Adrenal gland (tissue), 19 donors: ENCODE measurements at places on chromosomes 4 and X. TPM values are rescaled to one million over a fixed set of nuclear protein-coding genes. Genes with fewer than 3 reads are reported as not detected.
A peak's percentile ranks its signal among the peaks of the same experiment; 100 is the strongest.

DNA sequence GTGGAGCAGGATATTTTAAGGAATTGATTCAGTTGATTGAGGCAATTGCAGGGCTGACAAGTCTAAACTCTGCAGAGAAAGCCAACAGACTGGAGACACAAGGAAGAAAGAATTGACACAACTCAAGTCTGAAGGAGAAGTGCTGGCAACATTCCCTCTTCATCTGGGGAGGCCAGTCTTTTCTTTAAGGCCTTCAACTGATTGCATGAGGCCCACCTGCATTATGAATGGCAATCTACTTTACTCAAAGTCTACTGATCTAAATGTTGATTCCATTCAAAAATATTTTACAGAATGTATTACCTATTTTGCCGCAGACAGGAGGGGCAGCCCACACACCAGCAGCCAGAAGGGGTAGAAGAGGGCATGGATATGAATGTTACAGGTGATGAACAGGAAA lies 425.2 kb downstream of the PCDH10 start:
- no peak overlapping the region for H3K4me3 ChIP-seq
- no peaks in the 10 kb centered on the region for H3K4me1 ChIP-seq
- DNase-seq, result no peak
- H3K27ac ChIP-seq, result no peak overlapping the region
- no peaks in the 10 kb centered on the region for H3K27me3 ChIP-seq
- no peaks in the 10 kb centered on the region for H3K36me3 ChIP-seq

- H3K36me3 ChIP-seq, result no peaks in the 10 kb centered on the region
- H3K4me3 ChIP-seq, result peak overlapping the region; percentile 96
- H3K27me3 ChIP-seq, result peaks cover 8% of the 10 kb centered on the region
Observed at GRCh38 chr4:125313989-125314667, 627 bp upstream of the FAT4 start.

DNA sequence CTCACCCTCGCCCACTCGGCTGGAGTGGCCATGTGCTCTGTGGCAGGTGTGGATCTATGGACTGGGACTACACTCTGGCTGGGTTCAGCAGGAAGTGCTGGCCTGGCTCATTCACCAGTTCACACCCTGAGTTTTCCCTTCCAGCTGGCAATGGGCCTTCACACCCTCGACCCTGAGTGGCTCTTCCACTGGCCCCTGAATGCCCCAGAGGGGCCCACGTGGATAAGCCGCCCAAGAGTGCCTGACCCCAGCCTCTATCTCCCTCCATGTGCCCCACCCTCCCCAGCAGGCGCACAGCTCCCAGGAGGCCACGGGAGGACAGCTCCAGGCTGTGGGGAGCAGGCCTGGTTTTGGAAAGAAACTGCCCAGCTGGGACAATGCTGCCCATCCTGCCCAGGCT lies 234.1 kb downstream of the AFAP1 start:
- no peaks in the 10 kb centered on the region for H3K27me3 ChIP-seq
- H3K36me3 ChIP-seq, result no peaks in the 10 kb centered on the region
- H3K4me1 ChIP-seq, result no peaks in the 10 kb centered on the region
- H3K4me3 ChIP-seq, result no peak overlapping the region
- DNase-seq, result no peak

DNA sequence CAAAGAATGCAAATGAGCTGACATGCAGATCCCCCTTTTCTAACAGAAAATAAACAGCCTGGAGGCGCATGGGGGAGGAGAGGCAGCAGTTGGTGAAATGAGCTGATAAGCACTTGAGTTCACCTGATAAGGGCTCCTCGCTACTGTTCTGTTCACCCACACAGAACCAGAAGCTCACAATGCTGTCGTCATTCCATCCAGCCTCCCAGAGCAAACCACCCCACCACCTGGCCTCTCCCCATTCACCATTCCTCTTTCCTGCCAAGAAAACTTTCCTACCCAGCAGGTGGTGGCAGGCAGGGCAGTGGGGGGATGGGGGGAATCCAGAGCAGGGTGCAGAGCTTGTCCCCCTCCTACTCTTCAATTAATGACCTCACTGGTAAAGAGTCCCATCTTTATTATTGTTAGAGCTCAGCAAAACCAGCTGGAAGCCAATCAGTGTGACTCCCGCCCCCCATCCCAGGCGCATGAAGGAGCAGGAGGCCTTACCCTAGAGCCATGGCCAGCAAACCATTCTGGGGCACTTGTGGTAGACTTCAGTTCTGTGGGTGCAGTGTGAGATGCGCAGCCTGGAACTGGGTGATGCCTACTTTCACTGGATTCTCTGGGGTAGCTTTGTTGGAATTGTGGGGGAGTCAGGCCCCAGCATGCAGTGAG lies 350.3 kb downstream of the ZIC3 start:
- no peak for DNase-seq
- H3K27me3 ChIP-seq, result peaks cover 5% of the 10 kb centered on the region
- no peaks in the 10 kb centered on the region for H3K36me3 ChIP-seq
- H3K4me1 ChIP-seq, result no peaks in the 10 kb centered on the region

DNA sequence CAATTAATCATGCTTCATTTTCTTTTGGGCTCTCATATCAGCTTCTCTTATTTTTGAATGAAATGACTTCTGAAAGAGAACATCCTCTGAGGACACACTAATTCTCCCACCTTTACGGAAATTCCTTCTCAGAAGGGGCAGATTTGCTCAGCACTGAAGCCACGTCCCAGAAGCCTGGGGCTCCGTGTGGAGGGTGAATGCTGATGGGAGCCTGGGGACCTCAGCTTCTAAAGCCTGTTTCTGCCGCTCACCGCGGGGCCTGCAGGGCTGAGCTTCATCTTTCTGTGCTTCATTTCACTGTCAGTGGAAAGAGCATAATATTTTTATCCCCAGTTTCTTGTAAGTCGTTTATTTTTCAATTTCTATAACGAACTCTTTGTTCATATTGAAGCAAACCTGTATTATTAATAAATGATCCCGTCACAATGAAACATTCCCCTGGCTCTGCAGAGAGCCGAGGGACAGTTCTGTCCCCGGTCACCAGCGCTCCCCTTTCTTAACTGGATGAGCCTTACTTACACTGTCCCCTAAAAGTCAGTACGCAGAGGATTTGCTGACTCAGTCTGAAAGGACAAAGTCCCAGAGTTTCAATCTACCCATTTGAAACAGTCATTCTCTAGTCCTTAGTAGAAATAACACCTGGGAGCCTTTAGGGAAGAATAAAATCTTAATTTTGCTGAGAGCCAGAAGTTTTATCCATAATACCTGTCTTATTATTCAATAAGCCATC lies 364.6 kb upstream of the FAT1 start:
- no peak for DNase-seq
- H3K36me3 ChIP-seq, result no peaks in the 10 kb centered on the region
- H3K4me1 ChIP-seq, result no peaks in the 10 kb centered on the region
- no peaks in the 10 kb centered on the region for H3K27me3 ChIP-seq
- no peak overlapping the region for H3K4me3 ChIP-seq

DNA sequence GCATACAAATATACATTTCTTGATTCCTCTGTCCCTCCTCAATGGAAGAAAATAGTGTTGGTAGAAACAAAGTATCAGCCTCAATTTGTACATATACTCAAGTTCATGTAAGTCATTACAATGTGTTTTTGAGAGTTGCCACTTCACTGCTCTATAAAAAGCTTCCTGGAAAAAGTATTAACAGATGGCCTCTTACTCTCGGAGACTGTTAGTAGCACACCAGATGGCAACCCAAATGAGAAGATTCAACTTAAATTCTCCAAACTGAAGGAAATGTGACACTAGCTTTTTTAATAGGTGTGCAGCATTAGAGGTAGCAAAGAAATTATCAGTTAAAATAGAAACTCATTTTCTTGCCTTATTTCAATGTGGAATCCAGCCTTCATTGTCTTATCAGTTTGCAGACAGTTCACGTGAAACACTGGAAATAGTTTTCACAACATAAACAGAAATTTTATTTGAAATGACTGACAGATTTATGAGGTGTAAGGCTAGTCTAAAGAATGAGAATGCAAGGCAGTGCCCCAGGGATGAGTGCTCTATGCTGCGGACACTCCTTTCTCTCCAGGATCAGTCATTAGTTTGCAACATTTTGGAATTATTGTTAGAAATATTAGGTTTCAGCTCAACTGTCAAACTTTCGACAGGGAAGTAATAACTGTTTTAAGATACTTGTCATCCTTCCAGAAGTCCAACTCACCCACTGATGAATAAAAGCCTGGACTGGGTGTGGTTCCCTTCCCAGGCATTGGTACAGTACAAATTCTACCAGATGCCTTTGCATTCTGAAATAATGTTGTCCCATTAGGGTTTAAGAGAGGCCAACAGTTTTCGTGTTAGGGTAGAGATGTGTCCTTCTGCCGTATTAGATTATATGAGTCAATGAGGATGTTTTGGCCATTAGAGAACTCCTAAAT lies 50.9 kb downstream of the IDS start:
- no peaks in the 10 kb centered on the region for H3K4me1 ChIP-seq
- no peak overlapping the region for H3K4me3 ChIP-seq
- H3K36me3 ChIP-seq, result no peaks in the 10 kb centered on the region
- no peak for DNase-seq

- no peak overlapping the region for H3K4me3 ChIP-seq
- H3K4me1 ChIP-seq, result no peaks in the 10 kb centered on the region
- no peaks in the 10 kb centered on the region for H3K36me3 ChIP-seq
- no peak for DNase-seq
Observed at GRCh38 chrX:18698737-18699650, 8.5 kb upstream of the PPEF1 start.

ARHGAP4 gene
- 66.5 TPM for total RNA-seq

- no peaks in the 10 kb centered on the region for H3K27me3 ChIP-seq
- H3K36me3 ChIP-seq, result no peaks in the 10 kb centered on the region
- H3K4me1 ChIP-seq, result no peaks in the 10 kb centered on the region
- no peak for DNase-seq
Observed at GRCh38 chr4:130722361-130722760, 1626.4 kb downstream of the C4orf33 start.

DNA sequence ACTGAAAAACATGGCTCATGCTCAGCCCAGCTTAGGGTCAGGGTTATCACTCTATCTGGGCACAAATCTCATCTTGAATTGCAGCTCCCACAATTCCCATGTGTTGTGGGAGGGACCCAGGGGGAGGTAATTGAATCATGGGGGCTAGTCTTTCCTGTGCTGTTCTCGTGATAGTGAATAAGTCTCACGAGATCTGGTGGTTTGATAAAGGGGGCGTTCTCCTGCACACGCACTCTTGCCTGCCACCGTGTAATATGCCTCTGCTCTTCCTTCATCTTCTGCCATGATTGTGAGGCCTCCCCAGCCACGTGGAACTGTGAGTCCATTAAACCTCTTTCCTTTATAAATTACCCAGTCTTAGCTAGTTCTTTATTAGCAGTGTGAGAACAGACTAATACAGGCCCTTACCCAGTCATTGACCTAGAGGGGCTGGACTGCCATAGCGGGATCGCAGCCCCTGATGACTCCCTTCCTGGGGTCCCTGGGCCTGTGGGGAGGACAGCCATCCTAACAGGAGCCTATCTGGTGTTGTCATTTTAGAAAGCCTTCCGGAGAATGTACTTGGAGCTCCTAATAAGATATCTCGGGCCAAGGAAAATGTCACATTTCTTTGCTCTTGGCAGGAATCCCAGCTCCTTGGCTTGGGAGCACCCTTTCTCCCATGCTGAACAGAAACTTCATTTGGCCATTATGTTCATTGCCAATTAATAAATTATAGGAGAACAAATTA lies 112.6 kb downstream of the PHKA2 start:
- DNase-seq, result no peak
- no peaks in the 10 kb centered on the region for H3K27me3 ChIP-seq
- H3K27ac ChIP-seq, result no peak overlapping the region
- H3K4me3 ChIP-seq, result no peak overlapping the region

DNA sequence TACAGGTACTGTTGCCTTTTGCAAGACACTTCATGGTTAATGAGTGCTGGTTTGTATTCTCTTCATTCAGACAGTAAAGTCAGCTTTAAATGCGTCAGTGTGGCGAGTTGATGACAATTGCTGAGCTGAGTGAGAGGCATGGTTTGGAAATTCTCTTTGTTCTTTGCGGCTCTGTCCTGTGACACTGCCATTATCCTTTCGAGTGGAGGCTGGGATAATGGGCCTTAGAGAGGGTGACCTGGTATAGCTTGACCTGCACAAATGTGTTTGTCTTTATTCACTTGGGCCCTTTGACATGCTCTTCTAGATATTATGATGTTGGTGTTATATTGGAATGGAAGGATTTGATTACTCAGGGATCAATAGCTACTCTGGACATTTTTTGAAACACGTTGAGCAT lies 208.5 kb upstream of the FAT1 start:
- H3K27ac ChIP-seq, result no peak overlapping the region
- H3K4me3 ChIP-seq, result no peak overlapping the region
- no peaks in the 10 kb centered on the region for H3K4me1 ChIP-seq
- no peak for DNase-seq
- H3K27me3 ChIP-seq, result no peaks in the 10 kb centered on the region

DNA sequence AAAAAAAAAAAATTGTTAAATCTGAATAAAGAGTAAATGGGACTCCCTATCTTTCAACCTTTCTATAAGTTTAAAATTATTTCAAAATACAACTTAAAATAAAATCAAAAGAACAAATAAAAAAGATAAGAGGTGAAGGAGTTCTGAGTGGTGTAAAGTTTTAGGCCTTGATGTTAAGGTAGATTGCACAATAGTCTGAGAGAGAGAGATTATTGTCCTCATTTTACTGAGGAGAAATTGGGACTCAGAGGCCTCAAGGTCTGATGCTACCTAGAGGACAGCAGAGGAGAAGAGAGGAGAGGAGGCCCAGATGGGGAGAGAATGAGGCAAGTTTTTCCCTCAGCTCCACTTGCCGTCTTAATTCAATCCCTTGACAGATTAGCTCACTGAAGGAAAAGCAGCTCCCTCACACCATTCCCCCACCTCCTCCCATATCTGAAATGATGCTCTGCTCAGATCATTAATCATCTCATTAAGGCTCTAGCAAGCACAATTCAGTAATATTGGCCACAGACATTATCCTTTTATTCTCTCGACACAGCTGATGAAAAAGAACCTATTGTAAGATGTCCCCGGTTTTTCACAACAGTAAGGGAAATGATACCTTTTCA lies 106.3 kb upstream of the PTPN13 start:
- H3K4me1 ChIP-seq, result peaks cover 1% of the 10 kb centered on the region
- DNase-seq, result no peak
- no peak overlapping the region for H3K4me3 ChIP-seq
- H3K36me3 ChIP-seq, result no peaks in the 10 kb centered on the region
- H3K27ac ChIP-seq, result no peak overlapping the region
- H3K27me3 ChIP-seq, result no peaks in the 10 kb centered on the region

ANXA3 gene
- 2.9 TPM for total RNA-seq

DNA sequence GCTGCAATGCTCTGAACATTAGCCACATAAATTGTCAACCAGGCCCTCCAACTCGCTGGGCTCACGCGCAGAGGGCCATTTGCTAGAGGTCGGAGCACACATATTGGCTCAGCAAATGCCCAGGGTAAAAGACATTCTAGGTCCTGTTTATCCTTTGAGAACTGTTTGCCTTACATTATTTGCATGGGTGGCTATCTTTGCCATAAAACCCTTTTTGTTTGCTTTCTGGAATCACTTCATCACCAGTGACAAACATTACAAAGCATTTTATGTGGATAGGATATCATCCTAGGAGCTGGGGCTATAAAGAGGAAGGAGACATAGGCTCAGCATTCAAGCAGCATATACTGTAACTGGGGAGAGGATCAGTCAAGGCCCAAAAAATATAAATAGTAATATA lies 149.2 kb upstream of the RAI2 start:
- no peaks in the 10 kb centered on the region for H3K4me1 ChIP-seq
- no peak overlapping the region for H3K27ac ChIP-seq
- no peaks in the 10 kb centered on the region for H3K36me3 ChIP-seq

SPANXN3 gene
- total RNA-seq, result not detected

- H3K4me3 ChIP-seq, result no peak overlapping the region
- H3K36me3 ChIP-seq, result peaks cover 18% of the 10 kb centered on the region
- H3K4me1 ChIP-seq, result no peaks in the 10 kb centered on the region
- no peak overlapping the region for H3K27ac ChIP-seq
Observed at GRCh38 chr4:87097075-87097474, 123.3 kb downstream of the KLHL8 start.

- H3K4me1 ChIP-seq, result peaks cover 11% of the 10 kb centered on the region
- no peak overlapping the region for H3K27ac ChIP-seq
- DNase-seq, result no peak
- no peaks in the 10 kb centered on the region for H3K36me3 ChIP-seq
Observed at GRCh38 chrX:74526764-74527163, 87.7 kb downstream of the RLIM start.

PHEX gene
- 0.26 TPM for total RNA-seq
